ENCODE measurements at places on chromosomes 2 and 18.

GRCh38 chr2:202023198-202023903, 10.3 kb upstream of the FZD7 start:
- no peak for DNase-seq

- DNase-seq = no peak
Measured at GRCh38 chr2:237885111-237885930, 25.9 kb downstream of the RAMP1 start.

DNA sequence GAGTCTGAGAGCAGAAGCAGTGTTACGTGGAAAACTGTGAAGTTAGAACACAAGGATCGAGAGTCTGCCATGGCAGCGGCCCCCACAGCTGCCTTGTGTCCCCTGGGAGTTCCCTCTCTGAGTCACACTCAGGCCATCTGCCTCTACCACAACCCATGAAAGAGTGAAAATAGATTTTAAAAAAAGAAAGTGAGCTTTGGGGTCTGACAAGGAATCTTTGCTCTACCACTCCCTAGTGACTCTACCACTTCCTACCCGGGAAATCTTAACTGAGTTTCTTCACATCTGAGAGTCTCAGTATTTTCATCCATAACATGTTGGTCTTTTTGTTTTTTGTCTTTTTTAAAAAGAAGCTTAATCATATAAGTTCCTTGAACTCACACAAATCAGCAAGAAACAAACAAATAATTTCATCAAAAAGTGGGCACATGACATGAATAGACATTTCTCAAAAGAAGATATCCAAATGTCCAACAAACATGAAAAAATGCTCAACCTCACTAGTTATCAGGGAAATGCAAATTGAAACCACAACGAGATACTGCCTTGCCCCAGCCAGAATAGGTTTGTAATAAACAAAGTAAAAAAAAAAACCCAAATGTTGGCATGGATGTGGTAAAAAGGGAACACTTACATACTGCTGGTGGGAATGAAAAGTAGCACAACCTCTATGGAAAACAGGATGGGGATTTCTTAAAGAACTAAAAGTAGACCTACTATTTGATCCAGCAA, 2.4 kb upstream of the MSGN1 start:
- no peak for DNase-seq

DNA sequence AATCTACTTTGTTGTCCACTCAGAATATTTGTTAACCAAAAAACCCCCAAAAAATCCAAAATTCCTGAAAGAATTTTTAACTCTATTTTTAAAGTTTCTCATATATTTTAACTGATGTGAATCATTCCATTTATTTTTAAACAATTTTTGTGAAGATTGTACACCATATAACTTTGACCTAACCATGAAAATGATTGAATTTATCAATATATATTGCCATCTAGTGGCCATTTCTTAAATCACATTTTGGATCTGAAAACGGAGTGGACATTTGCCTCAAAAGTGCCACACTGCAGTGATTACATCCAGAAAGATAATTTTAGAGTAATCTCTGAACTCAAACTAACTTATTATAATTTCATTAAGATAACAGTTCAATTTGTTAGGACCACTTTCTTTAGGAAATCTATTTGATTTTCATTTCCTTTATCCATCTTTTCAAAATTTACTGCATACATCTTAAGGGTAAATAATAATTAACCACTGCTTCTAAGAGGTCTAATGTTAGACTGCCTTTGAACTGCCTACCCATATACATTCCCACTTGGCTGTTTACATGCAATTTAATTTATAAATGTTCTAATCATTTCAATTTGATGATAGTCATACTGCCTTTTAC, 71.1 kb downstream of the DSC3 start:
- no peak for DNase-seq

GRCh38 chr2:99698896-99699295, 209.1 kb upstream of the REV1 start:
- DNase-seq = no peak

DNA sequence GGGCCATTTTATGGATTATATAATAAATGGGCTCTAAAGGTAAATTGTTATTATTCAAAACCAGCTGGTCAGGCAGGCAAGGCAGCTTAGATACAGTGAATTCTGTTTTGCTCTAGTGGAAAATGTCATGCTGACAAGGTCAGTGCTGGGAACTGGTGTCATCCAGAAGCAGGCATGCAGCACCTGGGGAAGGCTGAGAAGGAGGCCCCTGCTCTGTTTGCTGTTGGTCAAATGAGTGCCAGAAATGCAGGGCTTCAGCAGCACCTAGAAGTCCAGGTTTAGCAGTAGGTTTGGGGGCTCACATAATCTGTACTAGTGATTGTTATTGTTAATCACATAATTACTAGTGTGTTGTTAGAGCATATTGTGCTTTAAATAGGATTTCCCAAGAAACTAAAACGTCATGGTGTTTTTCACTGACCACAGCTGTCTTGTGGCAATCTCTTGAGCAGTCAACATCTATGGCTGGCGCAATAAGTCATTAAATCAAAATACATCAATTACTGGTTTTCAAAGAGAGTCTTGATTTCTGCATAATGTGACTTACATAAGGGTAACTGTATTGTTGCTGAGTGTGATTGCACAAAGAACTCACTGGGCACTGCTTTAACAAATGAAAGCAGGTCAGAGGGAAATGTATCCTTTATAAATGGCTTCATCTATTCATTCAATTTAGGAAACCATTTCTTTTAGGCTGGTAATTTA, 99.1 kb downstream of the MYO3B start:
- DNase-seq = no peak

GRCh38 chr18:6505498-6505875, 90.8 kb upstream of the L3MBTL4 start:
- no peak for DNase-seq

- no peak for DNase-seq
Measured at GRCh38 chr2:24181849-24182248, 7.0 kb downstream of the FAM228A start.

DNA sequence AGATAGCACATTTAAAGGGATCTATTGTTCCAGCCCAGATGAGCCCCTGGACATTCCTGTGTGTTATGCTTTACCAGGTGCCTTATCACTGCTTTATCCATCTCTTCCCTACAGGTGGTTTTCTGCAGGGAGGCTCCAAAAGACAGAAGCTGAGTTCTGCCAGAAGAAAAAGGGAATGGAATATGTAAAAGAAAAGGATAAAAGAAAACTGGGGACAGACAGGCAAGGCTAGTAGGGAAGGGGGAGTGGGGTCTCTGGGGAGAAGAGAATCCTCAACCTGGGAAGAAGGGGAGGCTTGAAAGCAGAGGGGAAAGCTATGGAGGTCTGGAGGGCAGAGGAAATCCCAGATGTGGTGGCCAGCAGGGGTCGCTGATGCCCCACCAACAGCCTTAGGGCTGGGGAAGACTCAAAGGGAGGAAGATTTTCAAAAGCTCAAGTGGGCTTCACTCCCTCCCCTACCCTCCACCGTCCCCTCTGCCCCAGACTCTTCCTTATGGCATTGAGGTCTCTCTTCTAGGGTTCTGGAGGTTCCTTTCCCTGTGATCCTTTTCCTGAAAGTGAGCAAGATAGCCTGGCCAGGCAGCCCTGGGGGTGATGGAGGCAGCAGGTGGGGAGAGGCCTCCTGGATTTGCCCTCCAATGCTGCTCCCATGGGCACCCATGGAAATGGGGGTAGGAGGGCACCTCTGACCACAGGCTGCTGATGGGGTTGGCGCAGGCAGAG, 178.1 kb upstream of the PKDCC start:
- peak; percentile 50 for DNase-seq

GRCh38 chr2:10826026-10826425, 13.4 kb upstream of the PDIA6 start:
- no peak for DNase-seq

- DNase-seq = no peak
Measured at GRCh38 chr18:35289727-35290093, 319 bp downstream of the ZSCAN30 start.

- no peak for DNase-seq
Measured at GRCh38 chr2:33268246-33268831, 208.1 kb upstream of the RASGRP3 start.

GRCh38 chr2:235537186-235537585, 43.3 kb downstream of the AGAP1 start:
- no peak for DNase-seq

GRCh38 chr18:46167971-46168370, 63.8 kb downstream of the HAUS1 start:
- no peak for DNase-seq

GRCh38 chr2:201968476-201968875, 65.2 kb upstream of the FZD7 start:
- no peak for DNase-seq

- no peak for DNase-seq
Measured at GRCh38 chr18:10057401-10057893, 143.6 kb downstream of the VAPA start.

DNA sequence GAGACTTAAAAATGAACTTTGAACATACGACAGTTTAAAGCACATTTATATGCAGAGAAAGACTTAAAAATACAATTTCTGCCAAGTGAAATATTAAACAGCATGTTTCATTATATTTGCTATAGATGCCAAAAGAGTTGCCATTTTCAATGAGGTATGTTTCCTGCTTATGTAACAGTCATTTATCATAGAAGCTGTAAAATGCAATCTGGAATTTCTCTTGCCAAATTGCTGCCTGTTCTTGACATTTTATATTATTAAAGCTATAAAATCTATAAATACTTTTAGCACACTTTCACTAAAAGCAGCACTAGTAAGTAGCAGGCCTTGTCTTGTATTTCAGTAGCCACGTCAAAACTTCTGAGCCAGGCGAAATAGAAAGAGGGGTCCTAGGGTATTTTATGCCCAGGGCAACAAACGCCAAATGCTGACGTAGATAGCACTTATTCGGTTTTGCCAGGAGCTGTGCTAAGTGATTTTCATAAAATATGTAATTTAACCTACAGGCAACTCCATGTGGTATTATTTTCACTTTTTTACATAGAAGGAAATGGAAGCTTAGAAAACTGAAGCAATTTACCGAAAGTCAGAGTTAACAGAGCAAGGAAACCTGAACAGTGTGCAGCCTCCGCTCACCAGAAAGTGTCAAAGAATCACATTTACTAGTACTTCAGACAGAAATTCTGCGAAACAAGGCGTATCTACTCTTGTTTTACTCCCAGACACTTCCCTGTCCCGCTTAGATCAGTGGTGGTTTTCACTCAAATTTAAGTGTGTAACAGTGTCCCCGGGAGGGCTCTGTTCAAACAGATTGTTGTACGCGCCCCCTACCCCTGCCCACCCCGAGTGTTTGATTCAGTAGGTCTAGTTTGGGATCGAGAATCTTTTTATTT, 1.2 kb upstream of the CYP20A1 start:
- no peak for DNase-seq

- no peak for DNase-seq
Measured at GRCh38 chr2:101974663-101975062, 17.1 kb upstream of the IL1R2 start.

- no peak for DNase-seq
Measured at GRCh38 chr2:232376260-232376659, 2.3 kb upstream of the ALPP start.

- no peak for DNase-seq
Measured at GRCh38 chr2:147463881-147464520, 380.8 kb upstream of the ACVR2A start.

- DNase-seq = no peak
Measured at GRCh38 chr2:98015671-98016070, 19.9 kb upstream of the TMEM131 start.

DNA sequence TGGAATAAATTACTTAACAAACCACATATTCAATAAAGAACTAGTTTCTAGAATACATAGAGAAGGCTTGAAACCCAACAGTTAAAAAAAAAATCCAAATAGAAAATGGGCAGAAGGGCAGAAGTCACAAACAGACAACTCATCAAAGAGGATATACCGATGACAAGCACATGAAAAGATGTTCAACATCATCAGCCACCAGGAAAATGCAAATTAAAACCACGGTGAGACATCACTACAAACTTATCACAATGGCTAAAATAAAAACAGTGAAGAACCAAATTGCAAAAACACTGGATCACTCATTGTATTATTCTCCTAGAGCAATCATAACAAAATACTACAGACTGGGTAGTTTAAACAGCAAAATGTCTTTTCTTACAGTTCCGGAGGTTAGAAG, 14.5 kb downstream of the SESTD1 start:
- no peak for DNase-seq

DNA sequence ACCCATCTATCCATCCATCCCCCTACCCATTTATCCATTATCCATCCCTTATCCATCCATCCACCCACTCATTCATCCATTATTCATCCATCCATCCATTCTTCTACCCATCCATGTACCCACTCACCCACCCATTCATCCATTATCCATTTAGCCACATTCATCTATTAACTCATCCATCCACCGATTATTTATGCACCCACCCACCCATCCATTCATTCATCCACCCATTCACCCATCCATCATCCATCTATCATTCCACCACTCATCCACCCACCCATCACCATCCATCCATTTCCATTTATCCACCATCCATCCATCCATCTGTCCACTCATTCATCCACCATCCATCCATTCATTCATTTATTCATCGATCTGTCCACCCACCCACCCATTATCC, 137.4 kb upstream of the CTDP1 start:
- DNase-seq = no peak

DNA sequence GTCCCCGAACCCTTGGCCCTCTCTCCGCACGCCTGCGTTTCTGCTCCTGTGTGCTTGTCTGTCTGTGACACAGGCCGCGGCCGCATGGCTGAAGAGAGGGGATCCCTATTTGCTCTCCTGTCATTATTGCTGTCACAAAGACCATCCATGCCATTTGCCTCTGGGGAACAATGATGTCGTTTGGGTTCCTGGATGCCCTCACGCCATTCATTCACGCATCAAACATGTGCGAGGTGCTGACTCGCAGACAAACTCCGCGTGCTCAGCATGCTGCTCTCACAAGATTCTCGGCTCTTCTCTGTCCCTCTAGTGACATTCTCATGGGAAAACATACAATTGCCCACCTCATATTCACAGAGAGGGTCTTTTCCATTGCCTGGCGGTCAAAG, 67.8 kb downstream of the ASB1 start:
- no peak for DNase-seq

GRCh38 chr18:50188652-50189051, 6.3 kb downstream of the MYO5B start:
- DNase-seq = no peak

DNA sequence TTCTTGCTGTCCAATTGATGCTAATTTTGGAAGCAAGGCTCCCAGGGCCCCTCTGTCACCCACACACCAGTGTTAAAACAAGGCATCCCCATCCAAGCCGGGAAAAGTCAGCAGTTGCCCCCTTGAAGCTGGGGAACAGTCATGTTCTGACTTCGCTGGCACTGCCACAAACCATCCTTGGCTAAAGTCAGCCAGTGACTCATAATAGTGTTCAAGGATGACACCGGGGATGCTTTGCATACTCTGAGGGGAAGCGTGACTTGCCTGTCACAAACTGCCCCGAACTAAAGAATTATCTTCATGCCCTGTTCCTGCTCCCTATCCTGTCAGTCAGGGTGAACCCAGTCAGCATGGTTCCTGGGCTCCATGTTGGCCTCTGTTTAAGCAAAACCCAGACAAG, 37.0 kb downstream of the TGFA start:
- DNase-seq = no peak

GRCh38 chr2:130764035-130764820, 8.9 kb downstream of the AMER3 start:
- no peak for DNase-seq

- DNase-seq = no peak
Measured at GRCh38 chr2:127219171-127220070, 678 bp downstream of the CYP27C1 start.

Measured in stimulated activated CD4-positive, alpha-beta T cell treated with anti-CD3 and anti-CD28 coated beads, TNF-alpha, amount 100 ng/mL, for 4 hours (primary cell).